H4 (cell line): ENCODE measurements at places on chromosomes 12 and 14. TPM values are rescaled to one million over a fixed set of nuclear protein-coding genes. Genes with fewer than 3 reads are reported as not detected.

PCNX4 gene
- total RNA-seq, result 48.6 and 65.4 TPM in 2 replicates

KCNH5 gene
- 0.68 and 2.3 TPM in 2 replicates for total RNA-seq

DNA sequence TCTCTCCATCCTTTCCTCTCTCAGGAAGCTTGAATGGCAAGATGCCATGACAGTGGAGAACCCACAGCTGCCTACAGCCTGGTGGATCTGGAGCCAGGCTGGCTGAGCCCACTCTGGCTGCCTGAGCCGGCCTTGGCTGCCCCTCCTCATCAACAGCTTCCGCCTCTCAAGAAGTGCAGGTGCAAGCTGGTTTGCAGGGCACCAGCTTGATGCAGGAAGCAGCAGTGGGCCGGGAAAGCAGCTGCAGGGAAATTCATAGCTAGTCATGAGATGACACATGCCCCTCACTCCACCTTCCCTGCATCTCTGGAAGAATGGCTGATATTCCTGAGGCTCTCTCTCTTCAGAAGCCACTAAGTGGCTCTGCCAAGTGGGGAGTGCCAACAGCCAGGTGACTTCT is 289.1 kb downstream of the RPS29 start:
- no peak for DNase-seq

- DNase-seq, result peak; percentile 58
Observed at GRCh38 chr12:52121824-52122539, 42.5 kb downstream of the SMIM41 start.

DNA sequence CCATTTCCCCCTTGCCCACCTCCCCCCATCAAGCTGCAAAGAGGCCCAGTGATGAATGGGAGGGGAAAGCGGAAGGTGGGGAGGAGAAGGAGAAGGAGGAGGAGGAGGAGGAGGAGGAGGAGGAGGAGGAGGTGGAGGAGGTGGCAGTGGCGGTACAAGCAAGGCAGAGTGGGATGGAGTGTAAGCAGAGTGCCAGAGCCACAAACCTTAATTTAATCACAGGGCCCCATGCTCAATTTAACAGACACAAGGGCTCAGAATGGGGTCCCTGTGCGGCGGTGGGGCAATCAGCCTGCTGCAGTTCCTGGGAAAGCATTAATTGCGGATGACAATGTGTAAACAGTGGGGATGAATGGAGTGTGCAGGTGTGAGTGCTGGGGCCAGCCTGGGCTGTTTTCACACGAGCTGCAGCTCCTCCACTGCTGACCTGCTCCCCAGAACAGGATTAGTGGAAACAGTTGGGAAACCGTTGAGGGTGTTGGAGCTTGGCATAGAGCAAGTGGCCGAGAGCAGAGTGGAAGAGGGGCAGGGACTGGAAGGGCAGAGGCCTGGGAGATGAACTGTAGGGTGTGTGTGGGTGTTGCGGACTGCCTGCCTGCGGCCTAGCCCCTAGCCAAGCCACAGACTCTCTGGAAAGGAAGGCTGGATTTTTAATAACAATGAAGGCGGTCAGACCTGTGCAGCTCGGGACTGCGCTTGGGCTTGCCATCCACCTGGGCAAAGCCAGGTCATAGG is 36.4 kb upstream of the SMOC1 start:
- no peak for DNase-seq

DNA sequence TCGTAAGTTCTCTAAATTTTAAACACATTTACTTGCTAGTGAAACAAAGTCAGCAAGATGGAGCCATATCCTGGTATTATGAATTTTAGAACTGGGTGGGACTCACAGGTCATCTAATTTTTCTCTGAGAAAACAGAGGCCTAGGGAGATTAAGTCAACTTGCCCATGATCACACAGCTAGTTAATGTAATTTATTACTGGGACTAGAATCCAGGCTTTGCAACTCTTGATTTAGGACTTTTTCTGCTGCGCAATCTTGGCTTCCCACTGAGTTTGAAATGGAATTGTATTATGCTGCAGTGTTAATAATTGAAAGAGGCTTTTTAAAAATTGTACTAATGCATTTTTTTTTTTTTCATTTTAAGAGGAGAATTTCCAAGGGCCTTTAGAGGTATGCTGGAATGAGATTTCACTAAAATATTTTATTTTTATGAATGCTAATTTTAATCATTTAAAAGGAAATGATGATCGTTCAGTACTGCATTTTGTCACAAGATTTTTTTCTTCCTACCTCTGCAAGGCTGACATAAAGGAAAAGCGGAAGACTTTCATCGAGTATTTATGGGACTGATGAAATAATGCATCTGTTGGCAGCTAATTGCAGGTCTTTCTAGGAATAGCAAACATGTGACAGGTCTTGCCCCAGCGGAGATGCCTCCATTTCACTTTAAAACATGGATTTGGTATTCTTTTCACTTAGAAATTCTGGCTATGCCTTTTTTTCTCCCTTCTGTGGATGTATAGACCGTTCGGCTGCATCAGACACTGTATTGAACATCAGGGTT is 9.6 kb downstream of the CRADD start:
- no peak for DNase-seq
